ENCODE measurements at places on chromosomes 11 and 22.

GRCh38 chr11:59575505-59575904, 40.1 kb downstream of the OSBP start:
- DNase-seq: no peak

- DNase-seq: no peak
These were observed 101.9 kb downstream of the ARL14EP start for GRCh38 chr11:30424844-30425243.

- no peak for DNase-seq
These were observed 127.0 kb upstream of the C11orf58 start for GRCh38 chr11:16611401-16611921.

- no peak for DNase-seq
These were observed 130.7 kb downstream of the CTTN start for GRCh38 chr11:70528794-70529580.

DNA sequence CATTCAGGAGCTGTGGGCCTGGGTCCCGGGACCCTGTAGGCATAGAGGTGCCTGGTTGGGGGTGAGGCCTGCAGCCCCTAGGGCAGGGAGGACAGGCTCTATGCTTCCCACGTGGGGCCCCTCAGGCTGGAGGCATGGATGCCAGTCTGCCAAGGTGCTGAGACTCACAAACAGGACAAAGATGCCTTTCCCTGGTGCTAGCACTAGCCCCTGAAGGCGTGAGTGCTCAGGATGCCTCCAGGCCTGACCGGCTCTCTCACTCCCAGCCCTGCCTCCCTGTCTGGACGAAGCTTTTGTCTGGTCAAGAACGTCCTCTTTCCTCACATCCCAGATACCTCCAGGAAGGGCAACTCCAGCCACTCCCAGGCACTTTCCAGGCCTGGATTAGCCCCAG, 2.1 kb downstream of the CDC42BPG start:
- no peak for DNase-seq

- no peak for DNase-seq
These were observed 1.9 kb downstream of the TSGA10IP start for GRCh38 chr11:65947133-65947532.

DNA sequence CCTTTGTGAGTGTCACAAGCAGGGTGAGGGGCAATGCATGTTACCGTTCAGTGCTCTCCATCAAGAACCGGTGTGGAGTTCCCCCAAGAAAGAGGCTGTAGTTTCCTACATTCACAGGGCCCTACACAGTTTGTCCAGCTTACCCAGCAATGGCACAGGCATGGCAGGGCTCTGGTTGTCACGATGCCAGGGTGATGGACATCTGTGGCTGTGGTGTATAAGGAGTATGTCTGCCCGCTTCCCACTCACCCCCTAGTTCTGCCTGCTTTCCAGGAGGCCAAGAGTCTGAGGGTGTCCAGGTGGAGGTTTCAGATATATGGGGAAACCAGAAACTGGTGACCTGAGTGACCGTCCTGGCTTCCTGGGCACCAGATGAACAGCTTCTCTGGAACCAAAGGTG, 116.1 kb downstream of the PKNOX2 start:
- DNase-seq: no peak

DNA sequence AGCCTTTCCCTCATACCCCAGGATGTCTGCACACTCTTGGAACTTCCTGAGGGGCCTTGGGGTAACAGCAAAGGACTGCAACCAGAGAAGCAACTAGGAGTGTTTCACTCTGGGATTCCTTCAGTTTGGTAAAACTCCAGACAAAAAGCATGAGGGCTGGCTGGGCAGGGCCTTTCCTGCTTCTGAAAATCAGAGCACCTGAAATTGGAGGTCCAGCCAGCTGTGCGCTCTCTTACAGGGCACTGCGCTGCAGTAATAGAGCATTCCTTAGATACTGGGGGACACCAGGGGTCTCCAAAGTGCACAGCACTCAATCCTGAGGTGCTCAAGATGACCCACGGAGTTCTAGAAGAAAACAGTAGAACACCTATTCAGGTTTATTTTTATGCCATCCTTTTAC, 49.7 kb downstream of the PLEKHA7 start:
- no peak for DNase-seq

- no peak for DNase-seq
These were observed 67.2 kb downstream of the C11orf91 start for GRCh38 chr11:33633251-33634003.

- no peak for DNase-seq
These were observed 42.9 kb downstream of the DCDC1 start for GRCh38 chr11:31326470-31327148.

- DNase-seq: no peak
These were observed 8.1 kb upstream of the PANX2 start for GRCh38 chr22:50162391-50162956.

GRCh38 chr11:9601037-9601875, 27.8 kb downstream of the WEE1 start:
- no peak for DNase-seq

DNA sequence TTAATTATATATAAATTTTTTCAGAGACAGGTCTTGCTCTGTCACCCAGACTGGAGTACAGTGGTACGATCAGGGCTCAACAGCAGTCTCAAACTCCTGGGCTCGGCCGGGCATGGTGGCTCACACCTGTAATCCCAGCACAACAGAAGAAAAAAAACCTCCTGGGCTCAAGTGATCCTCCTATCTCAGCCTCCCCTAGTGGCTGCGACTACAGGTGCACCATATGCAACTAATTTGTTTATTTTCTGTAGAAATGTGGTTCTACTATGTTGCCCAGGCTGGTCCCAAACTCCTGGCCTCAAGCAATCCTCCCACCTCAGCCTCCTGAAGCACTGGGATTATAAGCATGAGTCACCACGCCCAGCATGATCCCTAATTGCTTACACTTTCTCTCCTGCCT, 56.1 kb upstream of the SLC35C1 start:
- DNase-seq: no peak

DNA sequence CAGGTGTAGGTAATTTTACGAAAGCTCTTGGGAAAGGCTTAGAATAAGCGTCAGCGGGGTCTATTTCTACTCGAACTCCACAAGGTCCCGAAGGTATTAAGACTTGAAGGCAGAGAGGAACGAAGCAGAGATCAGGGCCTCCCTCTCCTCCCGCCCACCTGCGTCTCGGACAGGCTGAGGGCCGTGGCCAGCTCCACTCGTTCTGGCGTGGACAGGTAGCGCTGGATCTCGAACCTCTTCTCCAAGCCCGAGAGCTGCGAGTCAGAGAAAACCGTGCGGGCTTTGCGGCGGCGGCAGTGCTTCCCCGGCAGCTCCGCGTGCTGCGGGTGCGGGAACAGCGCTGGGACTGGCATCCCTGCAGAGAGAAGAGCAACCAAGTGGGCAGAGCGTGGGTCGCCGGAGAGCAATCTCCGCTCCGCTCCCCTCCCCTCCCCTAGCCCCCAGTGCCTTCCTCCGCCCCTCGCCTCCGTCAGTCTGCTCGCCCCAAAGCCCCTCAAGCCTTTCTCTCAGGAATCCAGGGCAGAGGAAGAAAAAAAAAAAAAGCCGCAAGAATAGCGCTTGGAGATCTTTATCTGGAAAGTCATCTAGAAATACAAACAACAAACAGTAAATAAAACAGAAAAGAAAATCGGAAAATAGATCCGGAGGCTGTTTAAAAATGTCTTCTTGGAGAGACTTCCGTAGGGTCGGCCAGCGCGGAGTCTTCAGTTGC, 2.4 kb downstream of the BSX start:
- DNase-seq: no peak

DNA sequence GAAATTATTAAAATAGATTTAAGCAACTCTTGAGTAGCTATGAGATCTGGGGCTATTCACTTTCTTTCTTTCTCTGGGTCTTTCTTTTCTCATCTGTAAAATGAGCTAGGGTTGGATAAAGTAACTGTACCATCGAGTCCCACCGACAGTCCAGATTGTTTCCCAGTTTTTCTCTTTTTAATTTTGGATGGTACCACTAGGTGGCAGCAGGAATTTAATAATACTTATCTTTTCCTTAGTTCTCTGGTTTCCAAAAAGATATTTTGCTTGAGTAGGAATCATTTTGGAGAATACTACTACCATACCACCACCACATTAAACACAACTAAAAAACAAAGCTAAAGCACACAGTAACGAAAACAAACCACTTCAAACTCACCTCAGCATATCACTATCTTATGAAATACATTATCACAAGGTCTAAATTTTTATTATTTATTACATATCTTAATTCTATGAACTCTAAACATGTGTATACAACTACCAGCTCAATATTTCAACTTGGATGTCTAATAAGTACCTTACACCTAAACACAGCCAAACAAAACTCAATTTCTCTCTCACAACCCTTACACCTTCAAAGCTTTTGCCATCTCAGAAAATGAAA, 584.0 kb downstream of the KCNA4 start:
- DNase-seq: no peak

DNA sequence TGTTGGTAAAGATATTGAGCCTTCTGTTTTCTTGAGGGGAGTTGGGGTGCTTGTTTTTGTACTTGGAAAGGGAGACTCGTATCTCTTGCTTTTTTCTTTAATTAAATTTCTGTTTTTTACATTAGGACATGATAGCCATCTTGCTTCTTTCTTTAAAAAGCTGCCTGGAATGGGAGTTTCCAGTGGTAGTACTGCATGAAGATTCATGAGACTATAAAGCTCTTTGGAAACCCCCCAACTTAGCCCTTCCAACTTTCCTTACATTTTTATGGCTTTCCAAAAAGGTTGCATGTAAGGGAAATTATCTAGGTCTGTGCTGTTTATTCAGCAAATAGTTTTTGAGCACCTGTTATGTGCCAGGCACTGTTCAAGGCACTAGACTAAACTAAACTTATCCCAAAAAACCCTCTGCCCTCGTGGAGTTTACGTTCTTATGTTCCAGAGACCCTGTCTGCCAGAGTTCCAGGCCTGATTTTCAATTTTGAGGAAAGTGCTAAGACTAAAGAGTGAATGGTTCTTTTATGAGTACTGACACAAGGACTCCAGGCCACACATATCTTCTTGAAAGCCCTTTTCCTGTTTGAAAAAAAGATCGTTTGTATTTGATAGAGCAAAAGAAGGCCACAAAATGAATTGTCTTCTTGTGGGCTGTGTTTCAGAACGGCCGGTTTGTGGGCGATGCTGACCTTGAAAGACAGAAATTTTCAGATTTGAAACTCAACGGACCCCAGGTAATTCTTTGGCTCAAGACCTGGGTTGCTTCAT, 31.9 kb downstream of the CTNND1 start:
- no peak for DNase-seq

DNA sequence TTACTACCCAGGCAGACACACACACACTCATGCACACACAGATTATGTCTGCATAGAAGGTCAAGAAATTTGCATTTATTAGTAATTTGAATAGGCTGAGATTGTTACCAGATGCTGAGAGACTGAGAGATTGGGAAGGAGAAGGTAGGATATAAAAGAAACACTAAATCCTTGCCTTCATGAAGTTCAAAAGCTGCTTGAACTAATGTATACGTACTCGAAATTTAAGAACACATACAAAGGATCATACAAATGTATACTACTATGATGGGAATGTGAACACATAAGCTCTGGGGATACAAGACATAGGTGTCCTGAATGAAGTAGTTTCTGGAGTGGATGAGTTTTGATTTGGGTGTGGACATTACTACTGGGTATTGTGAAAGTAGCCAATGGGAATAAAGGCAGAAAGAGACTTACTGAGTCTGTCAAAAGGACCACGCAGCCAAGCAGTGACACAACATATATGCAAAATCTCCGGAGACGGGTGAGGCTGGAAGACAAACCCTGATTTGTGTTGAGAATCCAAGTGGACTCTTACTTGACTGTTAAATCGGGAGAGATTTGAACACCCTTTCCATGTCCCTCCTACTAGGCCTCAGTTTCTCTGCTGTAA, 7.3 kb upstream of the PKNOX2 start:
- no peak for DNase-seq

GRCh38 chr11:61034704-61035525, 63.4 kb downstream of the CD6 start:
- DNase-seq: no peak

GRCh38 chr11:16169956-16170847, 186.1 kb downstream of the SOX6 start:
- no peak for DNase-seq

DNA sequence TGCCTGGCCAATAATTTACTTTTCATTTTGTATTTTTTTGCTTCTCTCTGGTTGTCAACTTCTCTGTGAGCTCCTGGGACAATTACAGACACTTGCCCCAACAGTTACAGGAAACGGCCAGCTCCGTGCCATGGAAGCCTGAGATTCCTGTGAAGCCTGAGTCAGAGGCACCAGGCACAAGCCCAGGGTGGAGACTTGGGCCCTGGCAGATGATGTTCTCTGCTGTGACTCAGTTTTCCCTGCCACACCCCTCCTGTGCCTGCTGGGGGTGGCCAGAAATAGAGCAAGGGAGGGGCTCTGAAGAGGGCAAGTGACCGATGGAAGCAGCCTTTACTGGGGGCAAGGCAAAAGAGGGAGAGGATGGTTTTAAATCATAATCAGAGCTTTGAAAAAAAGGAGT, 4.9 kb downstream of the ATP5MGL start:
- peak; percentile 64 for DNase-seq

GRCh38 chr11:2678396-2678795, 21.4 kb downstream of the KCNQ1OT1 start:
- DNase-seq: no peak

GRCh38 chr11:75478783-75479596, 46.0 kb upstream of the KLHL35 start:
- no peak for DNase-seq
